ENCODE measurements at places on chromosomes 1 and 21.

- no peak for DNase-seq
These were observed 17.8 kb upstream of the PLA2G2E start for GRCh38 chr1:19941206-19941568.

- no peak for DNase-seq
These were observed 15.6 kb downstream of the LMO4 start for GRCh38 chr1:87344231-87344630.

DNA sequence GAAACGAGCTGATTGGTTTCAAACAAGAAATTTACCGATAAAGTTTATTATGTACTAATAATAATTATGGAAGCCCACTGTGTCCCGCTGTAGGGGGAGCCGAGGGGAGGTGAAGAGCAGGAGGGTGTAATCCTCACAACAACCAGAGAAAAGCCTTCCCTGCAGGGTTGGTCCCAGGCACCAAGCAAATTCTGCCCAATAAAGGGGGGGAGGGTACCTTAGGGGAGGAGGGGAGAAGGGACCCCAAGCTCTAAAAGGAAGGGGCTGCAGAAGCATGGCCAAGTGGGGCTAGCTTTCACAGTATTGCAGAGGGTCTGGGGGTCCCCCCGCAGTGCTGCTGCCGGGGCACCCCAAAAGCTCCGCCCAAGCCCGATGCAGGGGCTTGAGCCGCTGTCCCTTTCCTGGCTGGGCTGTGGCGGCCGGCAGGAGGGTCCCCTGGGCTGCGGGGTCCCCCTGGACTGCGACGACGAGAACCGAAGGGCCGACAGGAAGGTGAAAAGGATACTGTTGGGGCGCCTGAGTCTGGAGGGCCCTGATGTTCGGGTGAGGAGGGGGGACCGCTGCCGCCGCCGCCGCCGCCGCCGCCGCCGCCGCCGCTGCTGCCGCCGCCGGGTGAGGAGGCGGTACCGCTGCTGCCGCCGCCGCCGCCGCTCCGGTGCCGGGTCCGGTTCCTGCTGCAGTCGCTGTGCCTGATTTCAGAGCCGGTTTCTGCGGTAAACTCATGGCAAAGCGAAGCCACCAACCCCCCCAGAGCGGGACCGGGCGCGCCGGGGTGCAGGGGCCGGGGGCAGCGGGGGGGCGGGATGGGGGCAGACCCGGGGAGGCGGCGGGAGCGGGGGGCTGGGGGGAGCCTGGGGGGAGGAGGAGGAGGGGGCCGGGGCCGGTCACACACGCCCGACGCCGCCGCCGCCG is 771 bp downstream of the EIF4G3 start:
- no peak for DNase-seq

DNA sequence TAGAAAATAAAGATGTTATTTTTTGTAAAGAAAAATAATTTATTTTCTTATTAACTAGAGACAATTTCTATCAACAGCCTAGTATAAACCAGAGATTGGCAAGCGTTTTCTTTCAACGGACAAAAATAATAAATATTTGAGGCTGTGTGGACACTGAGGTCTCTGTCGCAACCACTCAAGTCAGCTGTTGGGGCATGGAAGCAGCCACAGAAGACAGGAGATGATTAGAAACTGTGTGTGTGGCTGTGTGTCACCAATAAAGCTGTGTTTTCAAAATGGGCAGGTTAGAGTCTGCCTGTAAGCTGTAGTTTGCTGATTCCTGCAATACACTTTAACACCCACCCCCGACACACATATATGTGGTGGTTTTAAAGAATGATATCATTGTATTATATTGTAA is 200.6 kb upstream of the HMCN1 start:
- DNase-seq = no peak

GRCh38 chr21:25281134-25281533 is 326.1 kb downstream of the MRPL39 start:
- DNase-seq = no peak

DNA sequence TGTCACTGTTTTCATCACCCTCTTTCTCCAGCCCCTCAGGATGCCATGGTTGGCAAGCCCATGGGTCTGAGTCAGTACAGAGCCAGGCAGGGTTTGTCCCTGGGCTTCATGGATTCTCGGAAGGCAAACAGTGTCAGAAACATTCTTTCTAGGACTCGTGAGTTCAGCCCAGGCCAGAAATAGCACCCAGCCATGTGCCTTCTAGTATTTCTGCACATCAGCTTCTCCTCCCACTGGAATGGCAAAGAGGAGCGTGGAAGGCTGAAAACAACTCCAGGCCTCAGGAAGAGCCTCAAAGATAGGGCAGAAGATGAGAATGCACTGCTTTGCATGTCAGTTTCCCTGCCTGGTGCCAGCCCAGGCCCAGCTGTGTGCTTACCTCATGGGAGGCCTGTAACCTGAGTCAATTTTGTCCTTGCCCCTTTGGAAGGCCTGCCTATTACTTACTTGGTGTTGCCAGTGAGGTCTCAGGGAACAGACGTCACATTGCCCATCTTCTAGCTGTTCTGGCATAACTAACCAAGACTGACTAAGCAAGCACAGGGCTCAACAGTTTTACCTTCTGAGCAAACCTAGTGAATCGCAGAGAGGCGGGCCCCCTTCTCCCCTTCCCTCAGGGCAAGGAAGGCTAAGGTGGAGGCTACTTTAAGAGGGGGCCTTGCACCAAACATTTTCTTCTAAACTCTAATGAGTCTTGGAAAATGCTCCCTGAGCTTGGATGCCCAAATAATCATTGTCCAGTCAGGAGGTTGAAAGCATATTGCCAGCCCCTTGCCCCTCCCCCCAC is 42.4 kb downstream of the GLUL start:
- no peak for DNase-seq

- no peak for DNase-seq
These were observed 13.4 kb upstream of the WDR26 start for GRCh38 chr1:224447971-224448370.

DNA sequence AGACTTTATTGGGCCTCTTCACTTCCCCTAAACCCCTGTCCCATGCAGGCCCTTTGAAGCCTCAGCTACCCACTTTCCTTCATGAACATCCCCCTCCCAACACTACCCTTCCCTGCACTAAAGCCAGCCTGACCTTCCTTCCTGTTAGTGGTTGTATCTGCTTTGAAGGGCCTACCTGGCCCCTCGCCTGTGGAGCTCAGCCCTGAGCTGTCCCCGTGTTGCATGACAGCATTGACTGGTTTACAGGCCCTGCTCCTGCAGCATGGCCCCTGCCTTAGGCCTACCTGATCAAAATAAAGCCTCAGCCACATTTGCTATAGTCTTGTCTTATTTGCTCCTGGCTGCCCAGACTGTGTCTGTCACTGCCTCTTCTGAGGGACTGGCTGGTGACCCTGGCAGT is 5.5 kb downstream of the GSTM4 start:
- DNase-seq = no peak

DNA sequence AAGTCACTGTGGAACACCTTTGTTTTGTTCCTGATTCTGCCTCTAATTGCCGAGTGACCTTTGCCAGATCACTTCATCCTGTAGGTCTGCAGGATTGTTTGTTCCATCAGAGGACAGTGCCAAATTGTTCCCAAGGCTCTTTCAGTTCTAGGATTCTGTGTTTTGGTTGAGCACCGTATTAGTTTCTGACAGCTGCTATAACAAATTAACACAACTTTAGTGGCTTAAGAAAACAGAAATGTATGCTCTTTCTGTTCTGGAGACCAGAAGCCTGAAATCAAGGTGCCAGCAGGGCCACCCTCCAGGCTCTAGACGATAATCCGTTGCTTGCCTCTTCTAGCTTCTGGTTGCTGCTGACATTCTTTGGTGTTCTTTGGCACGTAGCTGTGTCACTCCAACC is 3.4 kb upstream of the PIGR start:
- DNase-seq = no peak

DNA sequence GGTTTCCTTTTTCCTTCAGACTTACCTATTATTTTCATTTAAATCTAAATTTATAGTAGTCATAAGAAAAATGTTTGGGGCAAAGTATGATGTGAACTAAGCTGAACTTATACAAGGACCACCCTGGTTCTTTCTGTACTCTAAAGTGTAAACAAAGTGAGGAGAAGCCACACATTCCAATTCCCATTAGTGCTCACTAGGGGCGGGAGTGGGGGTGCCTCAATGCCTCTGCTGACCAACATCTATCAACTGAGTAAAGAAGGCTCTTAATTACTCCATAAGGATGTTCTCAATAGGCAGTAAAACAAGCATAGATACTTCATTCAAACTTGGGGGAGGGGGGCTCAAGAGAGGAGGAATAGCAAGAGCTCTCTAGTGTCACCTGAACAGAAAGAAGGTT is 151.7 kb downstream of the CDC42BPA start:
- DNase-seq = no peak

- DNase-seq = no peak
These were observed 27.1 kb downstream of the KCNK1 start for GRCh38 chr1:233641029-233641428.

DNA sequence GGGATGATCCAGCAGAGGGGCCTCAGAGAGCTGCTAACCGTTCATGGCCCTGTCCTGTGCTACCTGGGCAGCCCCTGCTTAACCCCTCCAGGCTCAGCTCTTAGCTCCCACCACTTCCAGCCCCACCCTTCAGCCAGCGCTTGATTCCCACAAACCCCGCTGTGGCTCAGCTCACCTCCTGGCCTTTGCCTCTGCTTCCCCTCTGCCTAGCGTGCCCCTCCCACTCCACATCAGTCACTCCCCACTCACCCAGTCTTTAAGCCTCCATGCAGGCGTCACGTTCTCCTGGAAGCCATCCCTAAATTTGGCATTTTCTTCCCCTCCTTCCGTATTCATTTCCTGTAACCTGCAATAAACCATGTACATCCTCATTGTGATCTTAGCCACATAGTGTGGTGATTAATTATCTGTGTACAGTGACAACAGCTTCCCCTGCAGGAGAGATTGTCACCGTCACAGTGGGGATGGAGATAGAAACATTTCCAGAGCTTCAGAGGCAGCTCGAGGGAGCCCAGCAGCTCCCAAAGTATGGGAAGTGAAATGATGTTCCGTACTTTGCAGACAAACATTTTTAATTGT is 65.5 kb downstream of the EPHB2 start:
- no peak for DNase-seq

GRCh38 chr1:30511106-30511505 is 212.3 kb downstream of the MATN1 start:
- no peak for DNase-seq

DNA sequence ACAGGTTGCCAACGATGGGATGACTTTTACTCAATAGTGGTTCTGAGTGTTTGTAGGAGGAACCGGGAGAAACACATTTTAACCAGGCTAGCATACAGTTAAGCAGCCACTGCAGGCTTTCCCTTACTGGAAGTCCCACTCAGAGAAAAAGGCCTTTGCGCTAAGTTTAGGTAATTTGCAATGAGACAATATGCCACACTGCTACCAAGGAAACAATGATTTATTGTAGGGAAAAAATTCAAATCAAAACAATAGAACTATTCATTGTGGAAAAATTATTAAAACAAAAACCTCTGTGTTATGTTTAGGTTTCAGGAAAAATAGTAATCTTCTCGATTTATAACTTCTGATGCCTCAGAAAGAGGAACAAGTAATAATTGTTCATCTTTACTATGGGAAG is 51.4 kb upstream of the CR2 start:
- DNase-seq = no peak

GRCh38 chr1:26853156-26853555 is 9.8 kb upstream of the SFN start:
- DNase-seq = peak; percentile 66

DNA sequence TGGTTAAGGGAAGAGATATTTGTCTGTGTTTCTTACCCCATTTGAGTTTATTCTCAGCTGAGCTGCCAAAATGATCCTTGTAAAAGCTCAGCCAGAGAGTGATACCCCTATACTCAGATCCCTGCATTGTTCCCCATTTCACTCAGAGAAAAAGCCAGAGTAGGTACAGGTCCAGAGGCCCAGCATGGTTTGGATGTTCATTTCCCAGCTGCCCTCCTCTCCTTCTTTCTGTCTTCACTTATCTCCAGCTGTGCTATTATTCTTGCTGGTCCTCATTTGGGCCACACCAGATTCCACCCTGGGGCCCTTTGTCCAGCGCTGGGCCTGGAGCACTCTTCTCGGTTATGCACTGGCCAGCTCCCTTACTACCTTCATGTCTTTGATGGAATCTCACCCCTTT is 187.7 kb downstream of the CHRM3 start:
- DNase-seq = no peak

- DNase-seq = no peak
These were observed 56.8 kb upstream of the CNTN2 start for GRCh38 chr1:204986181-204986580.

DNA sequence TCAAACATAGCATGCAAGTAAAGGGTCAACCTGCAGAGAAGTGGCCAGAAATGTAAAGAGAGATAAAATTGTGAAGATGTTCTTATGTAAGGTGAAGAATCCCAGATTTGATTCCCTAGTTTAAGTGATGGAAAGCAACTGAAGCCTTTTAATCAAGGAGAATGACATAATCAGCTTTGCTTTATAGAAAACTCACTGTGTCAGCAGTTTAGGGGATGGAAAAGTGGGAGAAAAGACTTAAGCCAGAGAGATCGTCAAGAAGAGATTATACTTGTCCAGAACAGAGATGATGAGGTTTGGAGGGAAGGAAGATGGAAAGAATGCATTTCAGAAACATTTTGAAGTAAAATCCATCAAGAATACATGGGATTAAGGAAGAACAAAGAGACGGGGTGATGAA is 275.3 kb upstream of the ST6GALNAC5 start:
- DNase-seq = no peak

DNA sequence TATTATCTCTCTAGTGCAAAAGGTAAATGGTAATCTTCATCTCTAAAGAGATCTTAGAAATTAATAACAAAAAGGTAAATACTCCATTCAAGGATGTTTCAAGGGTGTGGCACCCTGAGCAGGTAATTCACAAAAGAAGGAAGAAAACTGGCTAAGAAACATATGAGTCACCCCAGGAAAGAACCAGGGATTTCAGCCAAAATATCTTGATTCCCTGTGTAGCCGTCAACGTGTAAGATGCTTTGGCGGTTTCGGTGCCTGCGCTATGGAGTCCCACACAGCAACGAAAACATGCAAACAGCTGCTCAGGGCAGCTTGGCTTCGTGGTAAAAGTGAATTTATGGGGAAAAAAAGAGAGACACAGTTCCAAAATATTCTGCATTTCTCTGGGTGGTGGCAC is 3.7 kb downstream of the ITGB2 start:
- DNase-seq = no peak

DNA sequence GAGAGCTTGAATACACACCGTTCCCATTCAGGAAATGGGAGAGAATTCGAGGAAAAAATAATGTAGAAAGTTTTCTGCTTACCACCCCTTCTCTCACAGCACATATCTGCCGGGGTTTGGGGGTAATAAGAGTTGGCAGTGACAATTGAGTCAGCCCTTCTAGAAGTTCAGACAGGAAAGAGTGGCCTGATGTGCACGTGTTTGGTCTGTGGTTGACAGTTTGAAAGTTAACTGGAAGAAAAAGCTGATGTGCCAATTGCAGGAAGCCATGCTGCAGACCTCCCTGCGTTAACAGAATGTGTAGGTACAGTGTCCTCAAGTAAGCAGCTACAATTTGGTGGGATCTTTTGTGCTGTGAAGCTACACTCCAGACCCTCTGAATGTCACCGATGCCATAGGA is 50.9 kb downstream of the DHX9 start:
- DNase-seq = peak; percentile 4
